NCI-H1105 treated with DMSO at 0.1 percent for 48 hours (cell line): ENCODE measurements at places on chromosomes 12 and 14.

DNA sequence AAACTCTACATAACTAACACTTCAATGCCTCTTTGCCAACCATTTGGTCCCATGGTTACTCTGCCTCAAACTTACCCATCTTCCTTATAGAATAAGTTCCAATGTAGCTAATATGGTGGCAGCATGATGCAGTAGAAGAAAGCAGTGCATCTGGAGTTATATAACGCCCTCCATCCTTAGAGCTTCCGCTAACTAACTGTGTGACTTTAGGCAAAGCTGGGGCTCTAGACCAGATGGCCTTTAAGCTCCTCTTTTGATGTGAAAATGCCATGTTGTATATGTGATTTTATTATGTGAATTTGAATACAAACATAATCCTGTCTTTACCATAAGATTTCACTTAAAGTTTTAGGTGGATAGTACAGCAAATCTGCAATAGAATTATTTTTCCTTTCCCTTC is 6.1 kb downstream of the ABCD2 start:
- DNase-seq: no peak

- DNase-seq: no peak
Observed at GRCh38 chr12:126681676-126682075, 1585.3 kb upstream of the TMEM132C start.

- DNase-seq: no peak
Observed at GRCh38 chr12:57095440-57095839, 6.5 kb downstream of the NAB2 start.

GRCh38 chr14:50830044-50830931 is 674 bp downstream of the NIN start:
- DNase-seq: peak; percentile 69

- DNase-seq: no peak
Observed at GRCh38 chr12:2386566-2386965, 333.8 kb downstream of the CACNA1C start.

GRCh38 chr12:107057071-107057834 is 36.1 kb downstream of the CRY1 start:
- no peak for DNase-seq

GRCh38 chr12:124120739-124121138 is 147.7 kb downstream of the ZNF664 start:
- DNase-seq: no peak

- no peak for DNase-seq
Observed at GRCh38 chr14:105529319-105529568, 2.9 kb downstream of the TMEM121 start.

DNA sequence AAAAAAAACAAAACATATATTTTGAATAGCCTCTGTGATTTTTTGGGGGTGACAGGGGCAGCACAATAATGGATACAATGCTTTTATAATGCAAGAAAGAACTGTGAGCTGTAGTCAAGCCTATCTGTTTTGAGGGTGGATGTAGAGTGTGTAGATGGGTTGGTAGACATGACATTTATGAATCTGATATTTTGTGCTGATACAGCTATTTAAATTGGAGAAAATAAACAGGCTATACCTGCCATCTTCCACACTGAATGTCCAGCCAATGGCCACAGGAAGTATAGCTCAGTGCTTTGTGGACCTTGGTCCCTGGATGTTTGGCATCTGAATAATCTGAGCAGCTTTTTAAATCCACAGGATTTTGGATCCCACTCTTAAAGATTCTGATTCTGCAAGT is 175.0 kb downstream of the NEDD1 start:
- no peak for DNase-seq

GRCh38 chr12:20490213-20490612 is 121.9 kb downstream of the PDE3A start:
- no peak for DNase-seq

DNA sequence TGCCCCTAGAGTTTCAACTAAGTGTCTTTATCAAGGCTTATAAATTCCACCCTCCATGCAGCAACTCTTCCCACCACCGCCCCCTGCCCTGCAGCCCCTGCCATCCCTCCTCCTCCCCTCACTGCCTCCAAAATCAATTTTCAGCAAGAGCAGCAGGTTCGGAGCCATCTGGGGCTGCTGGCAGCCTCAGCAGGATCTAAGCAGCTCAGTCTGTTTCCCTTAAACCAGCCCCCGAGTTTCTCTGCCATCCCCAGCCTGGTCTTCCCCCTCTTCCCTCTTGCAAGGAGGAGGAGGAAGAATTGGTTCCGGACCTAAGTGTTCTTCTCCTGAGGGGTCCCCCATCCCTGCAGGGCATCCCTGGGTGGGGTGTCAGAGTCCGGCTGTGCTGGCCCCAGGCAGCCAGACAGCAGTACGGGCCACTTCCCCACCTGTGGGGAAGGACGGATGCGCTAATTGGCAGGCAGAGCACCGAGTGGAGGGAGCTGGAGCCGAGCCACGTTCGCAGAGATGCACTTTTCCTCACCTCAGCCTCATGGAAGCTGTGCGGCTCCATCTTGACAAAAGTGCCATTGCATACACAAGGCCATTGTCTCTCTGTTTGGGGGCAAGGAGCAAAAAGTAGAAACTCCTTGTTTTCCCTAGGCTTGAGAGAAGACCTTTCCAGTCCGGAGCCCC is 189.3 kb downstream of the KCNA5 start:
- DNase-seq: no peak

DNA sequence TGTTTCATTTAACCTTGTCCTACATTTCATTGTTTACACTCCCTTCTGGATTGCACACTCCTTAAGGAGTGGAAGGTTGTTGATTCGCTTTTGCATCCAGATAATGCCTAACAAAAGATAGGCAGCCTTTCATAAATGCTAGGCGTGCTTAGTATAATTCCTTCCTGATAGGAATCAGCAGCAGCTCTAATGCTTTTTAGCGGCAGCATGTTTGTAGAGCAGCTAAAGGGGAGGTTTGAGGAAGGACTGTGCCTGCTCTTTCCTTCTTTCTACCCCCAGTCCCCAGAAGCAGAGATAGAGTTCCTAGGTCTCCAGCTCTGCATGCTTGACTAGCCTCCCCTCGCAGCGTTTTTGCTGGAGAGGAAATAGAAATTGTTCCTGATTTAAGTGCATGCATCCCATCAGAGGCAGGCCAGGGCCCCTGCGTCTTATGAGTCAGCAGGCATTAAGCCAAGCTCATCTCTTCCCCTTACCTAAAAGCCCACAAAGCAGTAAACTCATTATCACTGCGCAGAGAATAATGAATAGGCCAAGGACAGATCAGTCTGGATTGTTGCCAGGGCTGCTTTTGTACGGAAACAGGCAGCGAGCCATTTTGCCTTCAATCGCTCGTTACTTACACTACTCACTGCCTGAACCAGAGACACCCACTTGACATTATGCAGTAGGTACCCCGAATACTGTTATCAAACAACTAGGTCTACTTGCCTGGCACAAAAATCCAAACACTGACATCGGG is 14.0 kb upstream of the TBPL2 start:
- DNase-seq: peak; percentile 99

DNA sequence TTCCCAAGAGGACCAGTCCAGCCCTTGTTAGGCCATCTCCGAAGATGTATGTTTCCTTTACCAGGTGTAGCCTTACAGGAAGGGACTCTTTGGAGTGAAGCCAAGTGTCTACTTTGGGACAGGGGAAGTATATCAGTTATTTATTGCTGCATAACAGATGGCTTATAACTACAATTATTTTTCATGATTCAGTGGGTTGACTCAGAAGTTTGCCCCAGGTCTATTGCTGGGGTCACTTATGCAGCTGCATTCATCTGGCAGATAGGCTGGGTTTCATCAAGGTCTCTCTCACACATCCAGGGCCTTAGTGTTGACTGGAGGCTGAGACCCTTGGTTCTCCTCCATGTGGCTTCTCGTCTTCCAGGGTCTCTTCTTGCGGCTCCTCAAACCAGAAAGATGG is 170.1 kb downstream of the NRXN3 start:
- DNase-seq: peak; percentile 21

DNA sequence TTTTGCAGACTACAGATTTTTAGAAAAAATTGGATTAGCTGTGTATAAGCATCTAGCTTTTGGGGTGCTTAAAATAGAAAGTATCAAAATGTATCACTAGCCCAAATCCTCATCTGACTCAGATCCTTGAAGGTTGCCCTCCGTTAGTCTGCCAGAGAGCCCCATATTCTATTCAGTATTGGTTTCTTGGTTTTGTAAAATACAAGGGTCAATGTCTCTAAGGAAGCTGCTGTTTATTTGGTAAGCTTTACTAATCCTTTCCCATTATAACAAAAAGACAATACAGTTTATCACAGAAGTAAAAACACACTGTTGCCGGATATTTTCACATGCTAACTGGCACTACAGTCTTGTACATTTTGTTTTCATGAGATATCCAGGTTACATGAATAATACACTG is 92.8 kb upstream of the PTHLH start:
- no peak for DNase-seq

DNA sequence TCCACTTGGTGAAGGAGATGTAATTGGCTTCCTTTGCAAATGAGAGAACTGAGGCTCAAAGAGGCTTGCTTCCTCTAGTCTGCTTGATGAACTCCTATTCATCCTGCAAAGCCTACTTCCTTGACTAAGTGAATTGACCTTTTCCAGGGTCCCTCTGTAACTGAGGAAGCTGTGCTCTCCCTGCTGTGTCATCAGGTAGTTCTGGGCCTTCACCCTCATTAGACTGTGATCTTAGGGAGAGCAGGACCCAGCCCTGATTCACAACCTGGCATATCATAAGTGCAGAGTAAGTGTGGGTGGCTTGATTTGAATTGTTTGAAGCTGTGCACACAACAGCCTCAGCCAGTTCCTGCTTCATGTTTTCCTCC is 16.3 kb downstream of the ASB2 start:
- DNase-seq: no peak

GRCh38 chr14:100191584-100192249 is 32.3 kb upstream of the DEGS2 start:
- DNase-seq: no peak

- DNase-seq: no peak
Observed at GRCh38 chr12:100932571-100932970, 138.0 kb downstream of the ANO4 start.

DNA sequence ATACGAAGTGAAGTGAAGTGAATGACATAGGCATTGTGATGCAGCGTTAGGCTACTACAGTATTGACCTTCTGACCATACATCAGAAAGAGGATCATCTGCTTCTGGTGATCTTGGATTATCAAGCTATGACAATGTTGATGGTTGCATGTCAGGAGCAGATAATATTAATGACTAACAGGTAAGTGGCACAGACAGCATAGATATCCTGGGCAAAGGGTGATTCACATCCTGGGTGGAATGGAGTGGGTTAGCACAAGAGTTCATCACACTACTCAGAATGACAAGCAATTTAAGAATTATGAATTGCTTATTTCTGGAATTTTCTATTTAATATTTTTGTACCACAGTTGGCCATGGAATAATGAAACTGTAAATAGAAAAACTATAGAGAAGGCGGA is 397.9 kb upstream of the ATP2B1 start:
- DNase-seq: no peak

GRCh38 chr12:118694128-118694775 is 287.1 kb upstream of the SRRM4 start:
- no peak for DNase-seq

GRCh38 chr12:52055731-52056711 is 4.8 kb downstream of the NR4A1 start:
- DNase-seq: no peak

- DNase-seq: no peak
Observed at GRCh38 chr14:99163446-99163845, 108.6 kb downstream of the BCL11B start.

- DNase-seq: no peak
Observed at GRCh38 chr12:45284096-45284901, 68.4 kb downstream of the ANO6 start.

DNA sequence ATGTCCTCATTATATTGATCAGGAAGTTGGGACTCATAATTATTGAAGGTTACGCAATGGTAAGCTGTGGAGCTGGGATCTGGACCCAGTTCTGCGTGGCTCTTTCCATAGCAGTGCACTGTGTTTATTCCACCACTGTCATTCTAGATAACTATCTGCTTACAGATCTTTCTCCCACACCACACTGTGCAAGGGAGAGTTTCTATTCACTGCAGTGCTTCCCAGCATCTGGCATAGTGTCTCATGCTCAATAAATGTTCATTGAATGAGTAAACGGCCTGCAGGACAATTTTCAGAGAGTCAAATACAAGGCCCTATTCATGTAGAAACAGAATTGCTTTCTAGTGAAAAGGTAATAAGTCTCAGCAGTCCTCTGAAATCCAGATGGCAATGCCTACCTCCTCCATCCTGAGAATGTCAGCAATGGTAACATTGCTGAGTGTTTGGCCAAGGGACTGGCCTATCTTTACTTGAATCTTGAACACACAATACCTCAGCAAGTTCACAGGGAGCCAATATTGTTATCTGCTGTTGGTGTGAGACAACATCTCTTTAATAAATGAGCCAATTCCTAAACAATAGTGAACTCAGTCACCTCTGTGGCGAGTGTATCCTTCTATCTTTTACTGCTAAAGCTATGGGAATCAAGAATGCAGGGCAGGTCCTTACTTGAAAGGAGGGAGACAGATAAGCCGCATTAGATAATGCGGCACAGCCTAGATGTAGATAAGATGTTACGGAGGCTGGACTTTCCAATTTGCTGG is 332.4 kb upstream of the PRICKLE1 start:
- DNase-seq: no peak

DNA sequence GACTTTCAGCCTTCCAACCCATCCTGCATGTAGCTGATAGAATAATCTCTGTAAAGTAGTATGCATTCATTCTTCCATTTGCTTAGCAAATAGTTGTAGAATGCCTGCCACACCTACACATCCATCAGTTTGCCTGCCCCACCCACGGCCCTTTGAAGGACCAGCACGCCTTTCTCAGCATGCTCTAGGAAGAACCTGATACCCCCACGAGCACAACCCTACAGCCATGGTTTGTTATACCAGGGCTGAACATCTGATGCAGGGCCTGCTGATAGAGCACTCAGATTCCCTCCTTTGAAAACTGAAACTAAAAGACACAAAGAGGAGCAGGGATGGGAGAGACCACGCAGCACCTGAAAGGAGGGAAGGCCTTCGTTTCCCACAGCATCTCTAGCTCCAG is 205.1 kb downstream of the ANO2 start:
- no peak for DNase-seq

GRCh38 chr12:116123451-116124258 is 153.8 kb downstream of the MED13L start:
- peak; percentile 93 for DNase-seq

GRCh38 chr12:58159941-58160340 is 218.6 kb downstream of the ATP23 start:
- no peak for DNase-seq

DNA sequence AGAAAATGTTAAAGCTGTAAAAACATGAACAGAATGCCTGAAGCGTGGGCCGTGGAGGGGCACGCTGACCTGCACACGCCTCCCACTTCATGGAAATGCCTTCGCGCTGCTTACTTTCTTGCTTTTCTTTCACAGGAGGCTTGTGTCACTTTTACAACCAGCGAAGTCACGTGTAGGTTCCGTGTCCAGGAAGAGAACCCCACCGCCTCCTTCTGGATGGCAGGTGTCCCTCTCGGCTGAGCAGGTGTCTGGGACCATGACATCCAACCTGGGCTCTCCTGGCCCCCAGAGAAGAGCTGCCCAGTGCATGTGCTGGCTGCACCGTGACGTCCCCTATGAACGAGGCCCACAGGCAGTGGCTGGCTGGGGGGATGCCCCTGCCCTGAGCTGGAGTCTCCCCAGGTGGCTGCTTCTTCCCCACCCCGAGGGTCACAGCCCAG is 345.0 kb upstream of the SFSWAP start:
- no peak for DNase-seq

- DNase-seq: no peak
Observed at GRCh38 chr14:20696764-20697163, 8.2 kb downstream of the ANG start.

- no peak for DNase-seq
Observed at GRCh38 chr12:54028314-54029201, at the start of gene HOXC6. Gene HOXC6, plus strand, starts transcription at chr12:54028440. Its CDS starts 82 bp downstream, at chr12:54028522.
